ENCODE measurements at places on chromosomes 16 and 17. TPM values are rescaled to one million over a fixed set of nuclear protein-coding genes. Genes with fewer than 3 reads are reported as not detected.
A peak's percentile ranks its signal among the peaks of the same experiment; 100 is the strongest.

Gene RDM1
- total RNA-seq: not detected

Gene LRRC45
- total RNA-seq: 10.1 TPM

Gene ASPA
- total RNA-seq: not detected

Gene MIEF2
- total RNA-seq: 8.1 TPM

Gene PRSS21
- total RNA-seq: 0.89 TPM

- DNase-seq: peak; percentile 28
These were observed 2.3 kb downstream of the STAT5A start for GRCh38 chr17:42290577-42290976.

- DNase-seq: no peak
These were observed 5.0 kb downstream of the FOXK2 start for GRCh38 chr17:82524540-82524939.

DNA sequence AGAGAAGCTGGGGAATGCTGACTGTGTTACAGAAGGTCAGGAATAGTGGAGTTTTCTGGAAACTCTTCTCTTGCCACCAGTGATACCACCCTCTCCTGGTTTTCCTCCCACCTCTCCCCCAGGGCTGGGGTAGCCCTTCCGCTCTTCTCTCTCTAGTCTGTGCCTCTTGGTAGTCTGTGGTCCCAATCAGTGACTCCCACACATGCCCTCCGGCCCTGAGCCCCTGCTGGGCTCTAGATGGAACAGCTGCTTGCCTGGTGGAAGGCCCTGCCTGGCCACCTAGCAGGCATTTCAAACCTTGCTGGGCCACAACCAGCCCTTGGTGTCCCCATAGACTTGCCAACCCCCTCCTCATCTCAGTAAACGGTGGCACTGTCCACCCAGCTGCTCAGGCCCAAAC is 15.2 kb upstream of the MTSS2 start:
- no peak for DNase-seq

GRCh38 chr17:69729944-69730343 is 315.4 kb downstream of the MAP2K6 start:
- DNase-seq: peak; percentile 32

GRCh38 chr16:31529937-31530312 is 2.2 kb downstream of the AHSP start:
- DNase-seq: no peak

- DNase-seq: no peak
These were observed 53.3 kb upstream of the DLX4 start for GRCh38 chr17:49915670-49916069.

GRCh38 chr17:44761932-44762810 is 3.4 kb downstream of the ADAM11 start:
- no peak for DNase-seq

Measured in dermis microvascular lymphatic vessel endothelial cell (primary cell).